ENCODE measurements at places on chromosomes 3 and 15.

DNA sequence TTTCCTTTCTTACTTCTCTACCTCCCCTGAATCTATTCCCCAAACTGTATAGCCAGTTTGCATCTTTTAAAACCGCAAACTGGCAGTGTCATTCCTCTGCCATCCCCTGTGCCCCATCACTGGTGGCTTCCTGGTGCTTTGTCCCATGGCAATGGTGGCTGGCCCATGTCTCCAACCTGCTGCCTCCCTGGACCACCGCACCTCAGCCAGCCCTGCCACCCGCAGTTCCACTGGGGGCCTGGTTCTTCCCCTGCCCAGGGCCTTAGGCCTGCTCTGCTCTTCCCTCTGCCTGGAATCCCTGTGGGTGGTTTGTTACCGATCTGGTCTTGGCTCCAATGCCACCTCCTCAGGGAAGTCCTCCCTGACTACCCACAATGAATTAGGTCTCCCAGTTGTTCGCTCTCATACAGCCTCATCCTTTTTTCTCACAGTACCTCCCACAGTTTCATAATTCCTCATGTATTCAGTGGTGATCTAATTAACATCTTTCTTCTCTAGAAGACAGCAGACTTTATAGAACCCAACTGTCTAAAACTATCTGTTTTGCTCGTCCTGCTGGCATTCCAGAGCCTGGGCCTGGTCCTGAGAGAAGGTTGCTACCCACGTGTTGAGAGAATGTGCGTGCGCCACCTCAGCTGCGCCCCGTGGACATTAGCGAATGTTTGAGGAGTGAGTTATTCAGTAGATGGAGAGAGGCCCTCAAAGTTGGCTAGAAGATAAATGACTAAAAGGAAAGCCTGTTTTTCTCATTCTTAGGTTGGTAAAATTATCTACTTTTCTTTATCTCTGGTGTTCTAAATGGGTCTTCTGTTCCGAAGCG, 130.1 kb downstream of the DNAJB8 start:
- DNase-seq, result no peak

DNA sequence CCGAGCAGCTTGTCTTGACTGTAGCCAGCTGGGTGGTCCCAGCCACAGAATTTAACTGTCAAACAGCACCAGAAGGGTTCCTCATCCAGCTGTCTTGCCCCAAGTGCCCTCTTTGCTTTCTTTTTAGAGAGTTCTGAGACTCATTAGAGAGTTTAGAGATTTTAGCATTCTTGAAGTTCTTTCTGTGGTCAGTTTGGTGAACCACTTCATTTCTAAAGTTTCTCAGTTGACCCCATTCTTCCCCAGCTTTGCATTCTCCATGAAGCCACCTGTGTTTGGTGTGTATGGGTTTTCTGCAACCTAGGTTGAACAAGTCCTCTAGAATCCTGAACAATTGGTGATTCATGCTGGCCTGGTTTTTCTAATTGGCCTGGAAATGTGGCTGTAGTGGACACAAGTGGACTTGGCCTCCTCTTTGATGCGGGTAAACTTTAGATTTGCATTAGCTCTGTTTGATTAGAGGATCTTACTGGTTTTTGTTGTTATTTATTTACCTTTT, 33.7 kb downstream of the FLNB start:
- DNase-seq, result no peak

DNA sequence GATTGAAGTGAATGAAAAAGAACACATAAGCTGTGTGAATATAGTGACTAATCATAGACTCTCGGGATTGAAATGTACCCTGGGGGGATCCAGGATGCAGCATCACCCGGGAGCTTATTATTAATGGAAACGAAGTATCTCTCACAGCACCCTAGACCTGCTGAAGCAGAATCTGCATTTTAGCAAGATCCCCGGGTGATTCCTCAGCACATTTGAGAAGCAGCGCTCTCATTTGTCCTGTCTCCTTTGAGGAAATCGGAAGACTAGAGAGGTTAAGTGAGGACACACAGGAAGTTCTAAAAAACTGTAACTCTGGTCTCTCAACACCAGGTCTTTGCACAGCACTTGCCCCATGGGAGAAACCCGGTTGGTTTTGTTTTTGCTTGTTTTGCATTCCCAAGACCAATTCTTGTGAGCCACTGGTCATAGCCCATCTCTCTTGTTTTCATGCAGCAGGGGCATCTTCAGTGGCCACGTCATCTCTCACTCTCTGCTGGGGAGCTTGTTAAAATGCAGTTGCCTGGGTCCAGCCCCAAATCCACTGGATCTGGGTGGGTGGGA, 30.2 kb downstream of the ZNF710 start:
- no peak for DNase-seq

- DNase-seq, result no peak
Measured at GRCh38 chr3:188822004-188822403, 349.8 kb upstream of the TPRG1 start.

DNA sequence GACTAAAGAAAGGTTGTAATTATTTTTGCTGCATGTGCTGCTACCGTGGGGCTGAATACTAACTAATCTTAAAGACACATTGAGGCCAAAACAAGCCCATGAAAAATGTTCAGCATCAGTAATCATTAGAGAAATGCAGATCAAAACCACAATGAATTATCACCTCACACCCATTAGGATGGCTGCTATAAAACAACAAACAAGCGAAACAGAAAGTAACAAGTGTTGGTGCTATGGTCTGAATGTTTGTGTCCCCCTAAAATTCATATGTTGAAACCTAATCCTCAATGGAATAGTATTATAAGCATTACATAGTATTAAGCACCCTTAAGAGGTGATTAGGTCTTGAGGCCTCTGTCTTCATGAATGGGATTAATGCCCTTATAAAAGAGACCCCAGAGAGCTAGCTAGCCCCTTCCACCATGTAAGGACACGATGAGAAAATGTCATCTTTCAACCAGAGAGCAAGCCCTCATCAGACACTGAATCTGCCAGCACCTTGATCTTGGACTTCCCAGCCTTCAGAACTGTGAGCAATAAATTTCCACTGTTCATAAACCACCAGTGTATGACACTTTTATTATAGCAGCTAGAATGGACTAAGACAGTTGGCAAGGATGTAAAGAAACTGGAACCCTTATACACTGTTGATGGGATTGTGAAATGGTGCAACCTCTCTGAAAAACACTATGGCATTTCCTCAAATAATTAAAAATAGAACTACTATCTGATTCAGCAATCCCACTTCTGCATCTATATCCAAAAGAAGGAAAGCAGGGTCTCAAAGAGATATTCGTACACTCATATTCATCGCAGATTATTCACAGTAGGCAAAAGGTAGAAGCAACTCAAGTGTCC, 76.1 kb downstream of the REC114 start:
- no peak for DNase-seq

Data from BE2C (cell line).